NK-92 treated with Interleukin-12 subunit alpha and Interleukin-12 subunit beta, amount 100 ng/mL, for 24 hours (cell line): ENCODE measurements at places on chromosomes 6 and 20.

DNA sequence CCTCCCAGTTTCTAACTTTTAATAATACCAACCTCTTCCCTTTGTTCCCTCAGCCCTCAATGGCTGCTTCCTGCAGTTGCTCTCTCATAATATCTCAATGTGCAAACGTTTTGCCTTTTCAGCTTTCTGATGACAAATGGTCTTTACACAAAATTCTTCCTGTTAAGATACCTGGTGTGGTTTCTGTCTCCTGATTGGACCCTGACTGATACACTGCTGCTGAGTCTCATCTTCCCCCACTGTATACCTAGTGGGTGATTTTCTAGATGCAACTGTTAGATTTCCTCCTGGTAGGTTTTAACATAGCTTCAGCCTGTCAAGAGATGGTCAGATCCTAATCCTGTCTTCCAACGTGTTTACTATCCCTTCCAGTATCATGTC, 147.9 kb upstream of the TOP1 start:
- no peak for DNase-seq

DNA sequence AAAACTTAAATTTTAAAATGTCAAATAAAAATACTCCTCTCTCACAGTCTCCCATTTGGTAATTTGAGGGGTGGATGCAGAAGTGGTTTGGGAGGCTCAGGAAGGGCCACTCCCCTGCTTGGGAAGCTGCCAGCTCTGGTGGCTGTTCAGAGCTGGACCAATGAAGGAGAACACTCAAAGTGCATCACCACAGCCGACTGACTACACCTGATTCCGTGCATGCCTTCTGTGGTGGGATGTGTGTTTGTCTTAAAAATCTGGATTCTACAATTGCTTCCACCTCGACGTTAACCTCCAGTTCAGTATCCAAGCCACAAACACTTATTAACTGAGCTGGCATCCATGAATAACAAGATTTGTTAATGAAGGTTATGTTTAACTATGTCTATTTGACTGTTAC, 137.3 kb downstream of the FOXC1 start:
- no peak for DNase-seq

DNA sequence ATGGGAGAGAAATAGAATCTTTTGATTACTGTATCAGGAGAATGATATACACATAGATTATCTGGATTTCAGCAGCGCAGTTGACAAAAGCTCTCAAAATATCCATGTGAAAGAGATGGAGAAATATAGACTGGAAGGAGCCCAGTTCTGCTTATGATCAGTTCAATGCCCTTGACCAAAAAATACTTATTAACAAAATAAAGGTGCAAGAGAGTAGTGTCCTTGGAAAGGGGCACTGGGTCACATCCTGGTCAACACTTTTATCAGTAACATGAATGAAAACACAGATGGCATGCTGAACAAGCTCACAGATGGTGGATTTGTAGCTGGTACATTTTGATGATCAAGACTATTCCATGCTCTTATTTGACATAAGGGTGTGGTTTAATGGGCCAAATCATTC, 63.9 kb upstream of the PLEKHG1 start:
- DNase-seq, result no peak

DNA sequence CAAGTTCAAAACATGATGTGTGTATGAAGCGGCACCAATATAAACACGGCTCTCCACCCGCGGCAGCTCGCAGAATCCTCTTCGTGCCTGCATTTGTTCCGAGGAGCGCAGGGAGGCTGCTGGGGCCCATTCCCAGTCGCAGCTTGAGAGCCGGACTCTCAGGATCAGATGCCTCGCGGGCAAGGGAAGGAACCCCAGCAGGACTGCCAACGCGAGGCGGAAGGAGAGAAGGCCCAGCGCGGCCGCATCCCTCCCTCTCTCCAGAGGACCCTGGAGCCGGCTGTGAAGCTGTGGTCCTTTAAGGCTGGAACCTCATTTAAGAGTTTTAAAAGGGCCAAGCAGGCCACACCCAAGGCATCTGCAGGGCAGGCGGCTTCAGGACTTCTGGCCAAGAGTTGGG, 44.2 kb upstream of the ZBP1 start:
- DNase-seq, result no peak

DNA sequence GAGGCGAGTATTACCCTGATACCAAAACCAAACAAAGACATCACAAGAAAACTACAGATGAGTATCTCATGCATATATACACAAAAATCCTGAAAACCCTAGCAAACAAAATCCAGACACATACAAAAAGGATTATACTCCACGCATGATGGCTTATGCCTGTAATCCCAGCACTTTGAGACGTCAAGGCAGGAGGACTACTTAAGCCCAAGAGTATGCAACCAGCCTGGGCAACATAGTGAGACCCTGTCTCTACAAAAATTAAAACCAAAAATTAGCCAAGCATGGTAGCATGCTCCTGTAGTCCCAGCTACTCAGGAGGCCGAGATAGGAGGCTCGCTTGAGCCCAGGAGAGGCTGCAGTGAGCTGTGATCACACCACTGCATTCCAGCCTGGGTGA, 32.4 kb downstream of the TRPC4AP start:
- no peak for DNase-seq

DNA sequence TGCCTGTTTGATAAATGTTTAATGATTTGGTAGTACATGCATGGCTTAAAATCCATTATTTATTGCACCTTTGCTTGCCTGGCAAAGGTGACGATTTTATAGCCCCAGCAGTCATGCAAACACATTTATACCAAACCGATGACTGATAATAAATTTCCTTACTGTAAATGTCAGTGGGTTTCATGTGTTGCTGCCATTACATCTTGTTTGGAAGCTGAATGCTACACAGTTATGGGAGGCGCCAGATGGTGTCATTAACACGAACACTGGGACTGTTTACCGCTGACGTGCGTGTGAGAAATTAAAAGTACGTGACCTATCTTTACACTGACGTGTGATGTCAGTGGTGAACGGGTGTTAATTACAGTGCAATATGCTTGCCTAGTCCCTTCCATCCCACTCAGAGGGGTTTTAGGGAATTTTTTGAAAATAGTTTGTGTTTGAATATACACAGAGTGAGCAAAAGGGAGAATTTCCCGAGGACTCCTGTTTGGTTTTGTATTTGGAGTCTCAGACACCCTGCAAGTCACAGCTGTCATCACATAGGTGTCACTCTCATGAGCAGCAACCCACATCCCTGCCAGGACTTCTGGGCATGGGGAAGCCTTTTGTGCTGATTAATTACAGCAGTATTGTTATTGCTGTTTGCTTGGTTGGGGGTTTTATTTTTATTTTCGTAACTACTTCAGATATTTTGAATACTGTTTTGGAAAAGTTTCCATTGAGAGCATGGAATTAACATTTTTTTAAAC, 151.8 kb upstream of the INSM1 start:
- DNase-seq, result no peak
